Stimulated activated CD4-positive, alpha-beta T cell treated with anti-CD3 and anti-CD28 coated beads, Interleukin-1b, Interleukin-23, amount 100 ng/mL, for 4 hours (primary cell): ENCODE measurements at places on chromosomes 7 and 10.

DNA sequence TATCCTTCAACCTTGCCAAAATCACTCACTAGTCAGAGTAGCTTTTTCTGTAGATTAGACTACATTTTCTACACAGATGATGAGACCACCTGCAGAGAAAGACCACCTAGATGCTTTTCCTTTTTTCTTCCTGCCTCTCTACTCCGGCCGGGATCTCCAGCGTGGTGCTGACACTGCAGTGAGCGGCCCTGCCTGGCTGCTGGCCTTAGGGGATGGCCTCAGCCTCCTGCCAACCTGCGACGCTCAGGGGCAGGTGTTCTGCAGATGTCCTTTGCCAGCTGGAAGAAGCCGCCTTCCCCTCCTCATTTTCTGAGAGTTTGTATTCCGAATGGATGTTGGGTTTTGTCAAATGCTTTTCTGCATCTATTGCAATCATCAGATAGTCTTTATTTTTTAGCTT is 43.5 kb upstream of the NKX6-2 start:
- DNase-seq, result no peak

DNA sequence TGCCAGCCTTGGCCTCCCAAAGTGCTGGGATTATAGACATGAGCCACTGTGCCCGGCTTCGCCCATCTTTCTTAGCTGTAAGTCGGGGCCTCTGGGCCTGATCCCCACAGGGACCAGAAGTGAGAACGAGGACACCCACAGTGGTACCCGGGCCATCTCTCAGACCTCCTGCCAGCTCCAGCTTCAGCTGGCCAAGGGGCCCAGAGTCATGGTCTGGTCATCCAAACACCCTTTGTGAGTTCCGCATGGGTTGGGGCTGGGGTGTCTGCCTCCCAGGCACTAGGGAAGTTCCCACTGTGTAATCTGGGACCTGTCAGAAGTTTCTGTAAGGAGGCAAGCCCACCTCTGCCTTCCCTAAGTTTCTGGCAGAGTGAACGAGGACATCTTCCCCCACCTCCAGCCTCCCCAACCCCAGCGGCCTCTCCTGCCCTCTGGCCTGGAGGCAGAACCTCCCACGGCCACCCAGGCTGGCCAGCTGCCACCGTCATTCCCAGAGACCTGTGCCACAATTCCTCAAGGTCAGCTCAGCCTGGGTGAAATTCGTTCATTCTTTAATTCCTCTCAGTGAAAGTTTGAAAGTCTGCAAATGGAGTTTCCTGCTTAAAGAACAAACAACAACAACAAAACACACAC is 19.5 kb upstream of the FOXL3 start:
- DNase-seq, result no peak

- no peak for DNase-seq
These were observed 595.5 kb upstream of the PFKP start for GRCh38 chr10:2471811-2472210.

DNA sequence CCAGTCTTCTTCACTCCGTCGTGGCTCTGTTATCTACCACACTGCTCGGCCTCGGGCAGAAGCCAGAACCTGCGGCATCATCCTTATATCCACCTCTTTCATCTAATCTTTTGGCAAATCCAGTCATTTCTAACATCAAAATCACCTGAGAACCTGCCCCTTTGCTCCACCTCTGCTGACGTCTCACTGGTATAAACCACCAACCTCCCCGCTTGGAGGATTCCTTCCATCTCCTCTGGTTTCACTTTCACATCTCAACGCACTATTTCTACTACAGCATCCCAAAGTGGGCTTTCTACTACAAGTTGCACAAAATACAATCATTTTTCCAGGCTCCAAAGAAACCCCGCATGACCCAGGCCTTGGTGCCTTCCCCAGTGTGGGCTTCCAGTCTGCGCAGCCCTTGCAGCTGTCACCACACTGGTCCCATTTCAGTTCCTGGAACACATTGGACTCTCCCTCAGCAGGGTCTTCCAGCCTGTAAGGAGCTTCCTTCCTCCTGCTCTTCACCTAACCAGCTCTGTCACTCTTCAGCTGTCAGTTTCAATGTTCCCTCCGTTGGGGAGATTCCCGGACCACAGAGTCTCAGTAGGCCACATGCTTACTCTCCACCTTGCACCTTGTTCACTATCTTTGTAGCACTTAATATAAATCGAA is 85.0 kb downstream of the PRKCQ start:
- peak; percentile 41 for DNase-seq

- no peak for DNase-seq
These were observed 28.0 kb downstream of the DNAJC1 start for GRCh38 chr10:21975378-21975990.

GRCh38 chr7:37382546-37383088 is 66.0 kb downstream of the ELMO1 start:
- no peak for DNase-seq

DNA sequence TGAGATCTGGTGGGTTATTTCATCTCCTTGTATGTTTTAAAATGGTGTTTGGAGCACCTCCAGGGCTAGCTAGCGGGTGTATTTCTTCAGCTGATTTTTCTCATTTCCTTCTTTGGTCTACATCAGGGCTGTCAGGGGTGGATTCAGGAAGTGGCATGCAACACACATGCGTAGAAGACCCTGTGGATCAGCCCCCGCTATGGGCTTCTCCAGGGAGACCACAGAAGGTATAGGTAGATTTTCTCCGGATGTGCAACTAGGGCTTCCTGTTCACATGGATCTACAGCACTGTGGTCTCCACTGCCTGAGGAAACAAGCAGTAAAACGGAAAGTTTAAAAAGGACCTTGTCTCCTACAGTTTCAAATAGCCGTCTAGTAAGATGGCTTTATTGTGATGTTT is 10.4 kb downstream of the NUB1 start:
- no peak for DNase-seq
